ENCODE measurements at places on chromosomes 1 and 21.

- DNase-seq: no peak
Observed at GRCh38 chr1:1942753-1943656, 23.9 kb upstream of the TMEM52 start.

DNA sequence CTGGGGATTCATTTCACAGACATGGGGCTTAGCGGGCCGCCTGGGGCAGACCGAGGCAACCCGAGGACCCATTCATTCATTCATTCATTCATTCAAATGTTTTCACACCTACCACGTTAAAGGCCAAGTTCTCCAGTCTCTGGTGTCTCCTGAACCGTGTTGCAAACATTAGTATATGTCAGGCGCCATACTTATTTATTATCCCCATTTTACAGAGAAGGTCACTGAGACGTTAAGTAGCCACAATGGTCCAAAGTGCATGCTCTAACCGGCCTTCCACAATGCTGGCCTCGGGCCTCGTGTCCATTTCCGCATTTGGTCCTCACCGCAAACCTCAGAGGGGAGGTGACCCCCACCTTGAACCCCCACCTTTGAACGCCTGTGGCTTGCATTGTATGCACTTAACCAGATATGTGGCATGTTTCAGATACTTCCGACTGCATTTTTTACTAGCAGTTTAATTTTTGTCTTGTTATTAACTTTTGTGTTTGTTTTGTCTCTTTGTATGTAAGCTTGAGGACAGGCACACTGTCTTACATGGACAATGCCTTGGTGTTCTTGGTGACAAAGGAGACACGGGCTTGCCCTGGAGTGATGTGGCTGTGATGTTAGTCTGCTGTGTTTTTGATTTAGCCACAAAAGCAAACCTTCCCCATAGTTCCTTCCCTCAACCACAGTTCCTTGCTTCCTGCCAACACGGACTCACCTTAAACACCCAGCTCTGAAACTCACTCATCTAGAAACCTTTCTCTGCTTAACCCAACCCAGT lies 1.2 kb upstream of the IFFO2 start:
- no peak for DNase-seq

DNA sequence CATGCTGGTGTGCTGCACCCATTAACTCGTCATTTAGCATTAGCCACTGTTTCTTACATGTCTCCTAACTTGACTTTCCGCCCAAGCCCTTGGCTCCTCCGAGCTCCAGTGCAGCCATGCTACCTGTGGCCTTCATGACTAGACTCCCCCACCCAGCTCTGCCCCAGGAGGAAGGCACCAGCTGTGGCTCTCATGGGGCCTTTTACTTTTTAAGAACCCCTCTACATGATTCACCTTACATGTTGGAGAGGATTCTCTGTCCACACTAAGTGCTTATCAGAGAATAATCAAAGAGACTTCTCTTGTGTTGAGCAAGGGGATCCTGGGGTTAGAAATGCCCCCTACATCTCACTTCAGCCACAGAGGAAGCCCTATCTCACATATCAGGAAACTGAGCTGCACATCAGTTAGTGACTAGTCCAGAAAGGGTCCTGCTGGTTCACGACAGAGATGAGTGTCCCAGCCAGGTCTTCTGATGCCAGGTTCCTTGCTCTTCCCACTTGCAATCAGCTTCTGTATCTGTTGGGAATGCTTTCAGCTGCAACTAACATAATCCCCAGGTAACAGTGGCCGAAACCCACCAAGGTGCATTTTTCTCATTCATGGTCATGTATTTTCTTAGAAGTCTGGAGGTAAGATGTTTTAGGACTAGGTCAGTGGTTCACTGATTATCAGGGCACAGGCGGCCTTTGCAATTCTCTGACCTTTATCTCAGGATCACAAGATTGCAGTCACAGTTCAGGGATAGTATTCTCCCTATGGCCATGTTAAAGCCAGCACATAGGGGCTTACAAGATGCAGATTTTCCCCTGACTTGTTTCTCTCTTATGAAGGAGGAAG lies 45.9 kb downstream of the KLHDC7A start:
- DNase-seq: no peak

DNA sequence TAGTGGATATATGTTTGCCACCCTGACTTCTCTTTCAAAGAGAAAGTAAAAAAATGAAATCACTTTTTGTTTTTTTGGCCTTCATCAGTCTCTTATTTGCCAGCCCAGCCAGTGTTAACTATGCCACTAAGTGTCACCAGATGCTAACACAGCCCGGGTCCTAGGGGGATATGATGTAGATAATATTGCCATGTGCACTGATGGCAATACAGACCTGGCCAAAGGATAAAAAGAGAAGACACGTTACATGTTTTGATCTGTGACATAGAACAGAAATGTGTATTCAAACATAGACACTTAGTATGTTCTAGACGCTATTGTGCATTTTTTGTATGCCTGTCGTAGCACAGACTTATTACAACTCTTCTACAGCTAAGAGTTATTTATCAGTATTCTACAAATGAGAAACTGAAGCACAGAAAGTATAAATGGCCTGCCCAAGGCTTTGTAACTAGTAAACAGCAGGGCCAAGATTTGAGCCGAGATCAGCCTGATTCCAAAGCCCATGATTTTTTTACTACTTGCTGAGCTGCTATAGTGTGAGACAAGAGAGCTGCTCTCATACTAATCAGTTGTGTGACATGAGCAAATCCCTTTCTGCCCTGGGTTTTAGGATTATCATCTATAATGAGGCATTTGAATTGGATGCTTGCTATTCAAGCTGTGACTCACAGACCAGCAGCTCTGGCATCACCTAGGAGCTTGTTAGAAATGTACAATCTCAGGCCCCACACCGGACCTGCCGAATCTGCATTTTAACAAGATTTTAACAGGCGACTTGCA lies 6.3 kb downstream of the LRRC53 start:
- DNase-seq: no peak

GRCh38 chr1:228369608-228370438 lies 36.8 kb downstream of the TRIM11 start:
- DNase-seq: no peak

DNA sequence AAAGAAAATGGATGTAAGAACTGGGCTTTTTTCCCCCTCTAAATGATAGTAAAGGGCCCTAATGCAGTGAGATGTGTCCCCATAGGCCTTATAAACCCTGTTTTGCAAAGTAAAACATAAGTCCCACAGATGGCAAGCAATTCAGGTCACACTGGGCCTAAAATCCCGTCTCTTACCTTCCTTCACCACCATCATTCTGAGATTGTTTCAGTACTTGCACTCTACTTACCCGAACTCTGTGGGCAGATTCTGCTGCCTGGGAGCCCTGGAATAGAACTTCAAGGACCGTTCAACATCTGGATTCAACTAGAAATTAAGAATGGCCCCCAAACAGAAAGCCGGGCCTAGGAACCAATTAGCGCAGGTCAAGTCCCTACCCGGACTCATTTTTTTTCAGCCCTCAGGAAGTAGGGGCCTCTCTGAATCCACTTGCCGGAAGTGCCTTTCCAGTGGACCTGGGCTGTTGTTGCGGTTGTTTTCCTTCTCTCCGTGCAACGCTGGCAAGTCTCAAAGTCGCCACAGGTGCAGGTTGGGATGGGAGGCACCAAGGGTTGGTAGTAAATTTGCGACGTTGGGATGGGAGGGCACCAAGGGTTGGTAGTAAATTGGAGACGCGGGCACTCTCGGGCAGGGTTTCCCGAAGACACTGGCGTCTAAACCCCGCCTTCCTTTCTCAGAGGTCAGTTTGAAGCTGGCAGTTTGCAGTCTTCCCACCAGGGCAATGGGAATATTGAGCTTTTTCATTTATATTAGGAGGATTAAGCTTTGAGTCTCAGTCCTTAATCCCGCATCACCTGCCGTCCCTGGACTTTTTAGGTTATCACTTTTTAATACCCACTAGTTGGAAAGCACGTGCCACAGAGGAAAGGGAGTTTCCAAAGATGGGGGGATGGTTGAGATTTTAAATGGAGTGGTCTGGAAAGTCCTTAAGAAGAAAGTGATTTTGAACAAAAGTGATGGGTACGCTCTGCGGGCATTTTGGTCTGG lies at the start of gene TMEM69:
Gene TMEM69 (plus strand): TSS at position 428 of the 987 bp plus-strand sequence. CDS start 2,888 bp downstream, outside the sequence.
- peak; percentile 66 for DNase-seq
